Adrenal gland (tissue), 19 donors: ENCODE measurements at places on chromosomes 7 and 10.

DNA sequence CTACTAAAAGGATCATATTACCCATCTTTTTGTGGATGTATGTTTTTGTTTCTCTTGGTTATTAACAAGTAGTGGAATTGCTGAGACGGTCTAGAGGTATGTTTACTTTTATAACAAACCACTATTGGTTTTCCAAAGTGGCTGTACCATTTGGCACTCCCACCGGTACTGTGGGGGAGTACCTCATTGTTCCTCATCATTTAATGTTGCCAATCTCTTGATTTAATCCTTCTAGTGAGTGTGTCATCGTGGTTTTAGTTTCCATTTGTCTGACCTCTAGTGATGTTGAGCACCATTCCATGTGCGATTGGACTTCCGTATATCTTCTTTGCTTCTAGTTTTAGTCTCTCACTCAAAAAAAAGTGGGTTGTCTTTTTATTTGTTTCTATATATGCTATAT lies 50.4 kb downstream of the RBM33 start:
- DNase-seq, result no peak

DNA sequence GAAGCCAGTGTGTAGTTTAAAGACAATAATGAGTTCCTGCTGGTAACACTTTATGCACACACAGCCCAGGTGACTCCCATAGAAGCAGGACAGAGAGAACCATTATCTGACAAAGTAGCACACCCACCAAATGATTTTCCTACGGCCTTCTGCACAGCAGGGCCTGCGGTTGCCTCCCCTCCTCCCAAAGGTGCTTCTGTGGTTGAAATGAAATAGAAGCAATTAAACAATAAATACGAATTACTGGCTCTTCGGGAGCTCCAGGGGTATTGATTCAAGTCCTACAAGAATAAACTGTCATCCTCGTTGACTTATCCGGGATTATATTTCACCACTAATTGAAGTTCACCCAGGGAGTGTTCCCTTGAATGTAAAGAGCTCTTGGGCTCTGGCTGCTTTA lies 172.1 kb downstream of the ACTR3B start:
- no peak for DNase-seq

GRCh38 chr10:45557275-45557905 lies 115.2 kb downstream of the ZFAND4 start:
- no peak for DNase-seq

- DNase-seq, result no peak
These were observed 34.1 kb downstream of the MACC1 start for GRCh38 chr7:20183086-20183485.

DNA sequence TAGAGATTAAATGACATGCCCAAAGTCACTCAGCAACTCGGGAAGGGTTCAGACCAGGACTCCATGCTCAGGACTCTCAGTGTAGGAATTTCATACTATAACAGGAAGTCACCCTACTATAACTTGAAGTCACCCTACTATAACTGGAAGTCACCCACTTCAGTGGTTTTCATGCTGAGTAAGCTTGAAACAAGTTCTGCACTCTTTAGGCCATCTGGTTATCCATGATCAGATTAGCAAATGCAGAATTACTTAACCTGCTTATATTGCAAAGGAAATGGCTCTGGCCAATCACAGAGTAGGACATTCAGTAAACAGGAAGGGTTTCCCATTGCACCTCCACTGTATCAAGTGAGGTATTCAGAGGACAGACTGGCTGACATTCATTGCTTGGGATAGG lies 1240.4 kb downstream of the GATA3 start:
- no peak for DNase-seq

- DNase-seq, result no peak
These were observed 217.9 kb downstream of the ADAM12 start for GRCh38 chr10:126170371-126170770.

- no peak for DNase-seq
These were observed 387.1 kb downstream of the IPMK start for GRCh38 chr10:57880446-57881227.

DNA sequence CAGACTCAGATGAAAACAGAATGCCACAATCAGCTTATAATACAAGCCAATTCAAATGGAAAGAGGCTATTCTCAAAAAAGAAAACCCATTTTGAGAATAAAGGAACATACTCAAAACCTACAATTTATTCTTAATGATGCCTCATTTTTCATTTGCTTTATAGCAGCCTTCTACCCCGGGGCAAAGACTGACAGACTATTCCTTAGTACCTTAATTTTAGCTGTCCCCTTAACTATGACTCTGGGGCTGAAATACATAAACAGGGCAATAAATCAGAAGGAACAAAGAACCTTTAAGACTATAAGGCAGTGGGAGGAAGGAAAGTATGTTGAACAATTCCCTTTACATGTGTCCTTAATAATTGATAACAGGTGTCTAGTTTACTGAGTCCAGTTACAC lies 76.8 kb downstream of the TMEM106B start:
- DNase-seq, result no peak

GRCh38 chr10:96431211-96431970 lies 72.6 kb upstream of the OPALIN start:
- DNase-seq, result no peak

GRCh38 chr7:123155571-123155970 lies 44.2 kb downstream of the SLC13A1 start:
- DNase-seq, result no peak

- DNase-seq, result no peak
These were observed 180.4 kb downstream of the TSPAN12 start for GRCh38 chr7:120677535-120677934.

DNA sequence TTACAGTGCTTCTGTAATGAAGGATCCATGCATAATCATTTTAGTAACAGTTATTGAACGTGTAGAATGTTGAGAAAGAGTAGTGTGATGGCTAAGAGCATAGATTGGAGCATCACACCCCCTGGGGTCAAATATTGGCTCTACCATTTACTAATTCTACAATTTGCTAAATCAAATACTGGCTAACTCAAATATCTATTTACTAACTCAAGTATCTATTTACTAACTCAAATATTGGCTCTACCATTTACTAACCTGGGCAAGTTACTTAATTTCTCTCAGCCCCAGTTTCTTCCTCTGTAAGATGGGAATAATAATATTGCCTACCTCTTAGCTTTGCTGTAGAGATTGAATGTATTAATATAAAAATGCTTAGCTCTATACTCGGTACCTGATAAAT lies 64.0 kb downstream of the CDK14 start:
- DNase-seq, result no peak

DNA sequence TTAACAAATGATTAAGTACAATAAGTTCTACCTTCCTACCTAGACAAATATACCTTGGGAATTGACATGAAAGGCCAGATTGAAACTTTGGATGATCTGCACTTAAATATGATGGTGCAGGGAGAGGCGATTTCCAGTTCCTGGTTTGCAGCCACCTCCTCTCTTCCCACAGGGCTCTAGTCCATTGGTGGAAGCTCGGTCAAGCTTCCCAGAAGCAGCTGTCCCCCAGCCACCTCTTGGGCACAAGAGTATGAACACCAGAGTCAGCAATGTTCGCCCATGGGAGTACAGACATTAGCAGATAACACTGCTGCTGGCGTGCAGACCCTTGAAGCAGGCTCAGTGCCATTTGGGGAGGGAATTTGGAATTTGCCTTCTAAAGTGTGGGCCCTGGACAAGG lies 1.5 kb upstream of the CPVL start:
- DNase-seq, result no peak
